ENCODE measurements at places on chromosomes 2 and 18.

- DNase-seq, result no peak
These were observed 829 bp upstream of the KIAA2012 start for GRCh38 chr2:202072226-202072625.

- peak; percentile 28 for DNase-seq
These were observed 155.9 kb downstream of the LAMA3 start for GRCh38 chr18:23844991-23845680.

- DNase-seq, result no peak
These were observed 175.6 kb downstream of the SUCLG1 start for GRCh38 chr2:84283506-84283905.

DNA sequence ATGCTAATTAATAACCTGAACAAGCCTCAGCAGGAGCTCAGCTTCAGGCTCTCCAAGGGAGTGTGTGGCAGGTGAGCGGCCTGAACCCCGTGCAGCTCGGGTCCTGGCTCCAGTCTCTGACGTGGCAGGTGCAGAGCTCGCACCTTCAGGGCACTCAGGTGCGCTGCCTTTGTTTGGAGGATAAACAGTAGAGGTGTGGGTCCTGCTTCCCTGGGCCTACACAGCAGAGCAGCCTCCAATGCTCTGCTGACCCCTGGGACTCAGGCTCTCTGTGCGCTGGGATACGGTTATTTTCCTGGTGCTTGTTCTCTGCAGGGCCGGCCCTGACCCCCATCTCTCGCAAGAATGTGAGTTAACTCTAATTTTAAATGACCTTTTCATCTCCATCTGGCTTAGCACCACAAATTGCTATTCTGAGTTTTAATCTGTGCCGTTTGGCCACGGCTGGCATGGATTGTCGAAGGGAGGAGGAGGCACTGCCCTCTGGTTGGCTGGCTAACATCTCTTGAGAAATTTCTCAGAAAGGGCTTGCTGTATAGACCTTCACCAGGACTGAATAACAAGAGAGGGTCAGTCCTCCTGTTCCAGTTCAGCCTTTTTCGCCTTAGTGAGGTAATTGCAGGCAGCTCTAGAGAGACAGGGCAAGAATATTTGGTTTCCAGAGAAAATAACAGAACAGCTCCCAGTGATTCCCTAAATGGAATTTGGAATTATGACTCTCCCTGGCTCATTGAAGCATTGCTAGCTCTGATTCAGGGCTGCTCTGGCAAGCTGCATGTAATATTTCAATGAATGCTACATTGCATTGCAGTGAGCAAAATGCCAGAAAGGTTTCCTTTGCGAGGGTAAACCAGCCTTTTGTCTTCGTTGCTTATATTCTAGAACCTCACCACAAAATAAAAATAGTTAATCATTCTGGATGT is 161.8 kb downstream of the DCDC2C start:
- no peak for DNase-seq

DNA sequence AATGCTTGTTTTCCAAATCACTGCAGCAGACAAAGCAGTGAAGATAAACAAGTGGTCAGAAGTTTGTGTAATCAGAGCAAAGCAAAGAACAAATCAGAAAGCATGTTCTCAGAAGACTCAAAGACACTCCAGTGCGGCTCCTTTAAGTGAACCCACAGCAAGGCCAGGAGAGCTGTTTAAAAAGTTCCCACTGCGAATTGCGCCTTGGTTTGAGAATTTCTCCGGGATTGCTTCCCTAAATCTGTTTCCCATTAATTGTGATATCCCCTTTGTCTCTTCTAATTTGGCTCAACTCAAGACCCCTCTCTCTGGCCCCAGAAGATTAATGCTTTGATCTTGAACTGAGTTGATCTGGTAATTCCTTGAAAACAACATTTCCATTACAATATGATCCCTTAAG is 122.4 kb upstream of the BCL2L11 start:
- DNase-seq, result no peak

Data from H54 (cell line).